Dorsolateral prefrontal cortex (tissue), 122 donors: ENCODE measurements at places on chromosomes 1 and 21.

GRCh38 chr21:31592963-31593560 is 66.4 kb upstream of the SOD1 start:
- DNase-seq, result no peak

GRCh38 chr1:31529999-31530684 is 46.2 kb upstream of the TINAGL1 start:
- DNase-seq, result no peak

DNA sequence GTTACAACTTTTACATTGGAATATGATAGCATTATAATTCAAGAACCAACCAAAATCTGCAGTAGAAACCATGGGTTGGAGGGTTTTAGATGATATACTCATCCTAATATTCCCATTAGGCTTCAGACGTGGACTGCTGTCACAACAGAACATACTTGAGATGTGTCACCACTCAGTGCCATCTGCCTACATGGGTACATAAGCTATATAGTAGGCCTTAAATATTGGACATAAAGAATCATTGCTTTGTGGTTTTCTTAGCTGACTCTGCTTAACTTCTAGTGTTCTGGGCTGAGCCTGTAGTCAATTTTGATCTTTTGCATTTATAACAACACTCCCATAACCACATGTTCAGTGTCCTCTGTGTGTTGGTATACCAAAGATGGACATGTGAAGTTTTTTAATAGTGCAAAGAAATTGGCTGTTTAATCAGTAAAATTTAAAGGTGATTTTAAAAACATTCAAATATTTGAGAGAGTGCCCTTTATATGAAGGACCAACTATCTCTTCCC is 14.2 kb downstream of the RAP1A start:
- DNase-seq, result no peak

DNA sequence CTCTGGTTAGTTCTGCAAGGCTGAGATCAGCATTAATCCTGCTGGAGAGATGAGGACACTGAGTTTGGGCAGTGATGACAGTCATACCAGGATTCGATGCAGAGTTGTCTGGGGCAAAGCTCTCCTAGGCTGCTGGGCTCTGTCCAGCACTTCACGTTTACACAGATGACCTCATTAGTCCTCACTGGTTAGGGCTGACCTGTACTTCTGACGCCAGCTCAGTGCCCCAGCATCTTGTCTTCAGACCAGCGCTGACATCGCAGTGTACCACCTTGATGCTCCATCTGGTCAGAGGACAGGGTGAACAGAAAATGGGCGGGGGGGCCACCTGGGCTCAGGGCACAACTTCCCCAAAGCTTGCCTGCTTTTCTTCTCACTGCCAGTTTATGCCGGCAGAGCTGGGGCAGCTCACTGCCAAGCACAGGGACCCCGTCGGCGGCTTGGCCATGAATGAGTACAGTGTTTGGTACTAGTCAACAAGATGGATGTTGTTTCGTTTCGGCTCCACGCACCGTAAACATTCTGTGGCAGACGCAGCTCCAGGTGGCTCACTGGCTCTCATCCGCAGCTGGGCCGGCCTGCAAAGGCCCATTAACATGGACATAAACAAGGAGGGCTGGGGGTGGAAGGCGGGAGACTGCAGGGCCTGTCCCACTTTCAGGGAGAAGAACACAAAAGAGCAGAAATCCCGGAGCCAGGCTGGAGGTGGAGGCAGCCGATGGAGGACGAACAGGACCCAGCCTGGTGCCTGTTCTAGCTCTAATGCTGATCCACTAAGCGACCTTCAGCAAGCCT is 118.7 kb downstream of the GLIS1 start:
- DNase-seq, result peak; percentile 18

DNA sequence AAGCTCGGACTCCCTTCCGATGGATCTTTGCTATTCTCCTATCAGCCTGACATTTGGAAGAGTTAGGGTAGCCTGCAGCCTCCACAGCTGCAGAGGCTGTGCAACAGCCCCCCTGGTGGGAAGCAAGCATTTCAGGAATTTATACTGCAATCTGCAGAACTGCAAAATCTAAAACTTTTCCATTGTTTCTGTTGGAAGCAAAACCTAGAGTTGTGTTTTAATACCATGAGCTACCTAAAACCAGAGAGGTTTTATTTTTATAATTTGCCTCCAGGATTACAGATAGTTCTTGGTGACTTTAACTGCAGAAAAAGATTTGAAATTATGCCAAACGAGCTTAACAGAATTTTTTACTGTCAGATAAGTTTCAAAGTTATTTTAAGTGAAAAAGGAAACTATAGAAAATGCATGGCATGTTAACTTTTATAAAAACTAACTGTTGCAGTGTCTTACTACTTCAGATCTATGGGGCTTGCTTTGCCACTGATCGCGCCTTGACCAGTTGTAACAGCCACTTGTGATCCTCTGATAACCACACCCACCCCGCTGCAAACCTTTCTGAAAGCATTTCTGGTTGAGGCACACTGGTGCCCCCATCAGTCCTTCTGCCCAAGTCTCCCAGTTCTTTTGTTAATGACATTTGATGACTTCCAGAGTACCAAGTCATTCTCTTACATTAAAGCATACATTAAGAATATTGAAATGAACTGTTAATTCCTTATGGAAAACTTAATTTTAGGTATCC is 64.8 kb downstream of the PRDM2 start:
- DNase-seq, result no peak

GRCh38 chr1:173581383-173582079 is 21.3 kb downstream of the SLC9C2 start:
- no peak for DNase-seq

- DNase-seq, result no peak
Observed at GRCh38 chr1:36947384-36947783, 86.9 kb downstream of the GRIK3 start.

GRCh38 chr1:230105754-230106625 is 39.0 kb downstream of the GALNT2 start:
- no peak for DNase-seq

DNA sequence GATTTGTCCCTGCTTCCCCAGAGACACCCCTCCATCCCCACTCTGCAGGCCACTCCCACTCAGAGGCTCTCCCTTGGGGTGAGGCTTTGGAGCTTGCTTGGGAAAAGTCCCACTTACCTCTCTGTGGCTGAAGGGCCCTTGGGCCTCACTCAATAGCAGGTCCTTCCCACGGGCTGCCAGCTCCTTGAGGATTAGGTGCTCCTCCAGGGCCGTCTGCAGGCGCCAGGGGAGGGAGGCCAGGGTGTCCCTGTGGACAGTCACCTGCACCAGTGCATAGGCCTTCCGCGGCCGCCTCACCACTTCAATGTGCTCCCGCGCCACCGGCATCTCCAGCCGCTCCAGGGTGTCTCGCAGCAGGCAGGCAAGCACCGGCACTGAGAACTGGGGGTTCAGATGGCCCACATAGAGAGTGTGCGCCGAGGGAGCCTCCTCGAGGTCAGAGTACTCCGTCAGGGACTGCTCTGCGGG is 1.4 kb downstream of the SLFNL1 start:
- no peak for DNase-seq

- no peak for DNase-seq
Observed at GRCh38 chr1:32246888-32247273, at the start of gene FAM167B. Gene FAM167B, plus strand, starts transcription at chr1:32247222. Its CDS starts 200 bp downstream, at chr1:32247422.

DNA sequence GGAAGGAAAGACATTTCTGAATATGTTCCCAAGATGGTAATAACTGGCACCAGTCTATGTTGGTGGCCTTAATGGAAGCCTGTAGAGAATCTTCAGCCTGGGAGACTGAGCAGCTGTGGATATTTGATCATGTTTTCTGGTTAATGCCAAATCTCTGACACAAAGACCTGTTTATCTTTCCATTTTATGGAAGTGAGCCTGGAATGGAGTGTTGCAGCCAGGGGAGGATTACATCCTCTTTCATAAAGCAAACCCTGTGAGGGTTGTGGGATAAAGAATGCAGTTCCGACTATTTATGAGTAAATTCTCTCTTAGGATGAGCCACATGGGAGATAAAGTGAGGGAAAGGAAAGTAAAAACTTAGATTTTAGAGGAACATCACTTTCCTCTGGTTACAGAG is 144.1 kb downstream of the PCP4 start:
- no peak for DNase-seq

DNA sequence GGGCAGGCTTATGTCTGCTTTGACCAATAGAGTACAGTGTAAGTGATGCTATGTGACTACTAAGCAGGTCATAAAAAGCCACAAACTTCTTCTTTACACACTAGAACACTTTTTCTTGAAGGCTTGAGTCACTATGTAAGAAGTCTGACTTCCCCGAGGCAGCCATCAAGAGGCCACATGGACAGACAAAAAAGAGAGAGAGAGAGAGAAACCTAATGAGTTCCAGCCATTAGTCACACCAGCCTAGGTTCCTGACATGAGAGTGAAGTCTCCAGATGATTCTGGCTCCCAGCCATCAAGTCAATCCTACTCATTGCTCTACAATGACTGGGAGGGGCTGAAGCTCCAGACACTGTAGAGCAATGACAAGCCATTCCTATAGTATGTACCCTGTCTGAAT is 101.4 kb downstream of the LHX9 start:
- no peak for DNase-seq

- DNase-seq, result no peak
Observed at GRCh38 chr1:59673573-59674450, 140.9 kb upstream of the HOOK1 start.

GRCh38 chr1:85019994-85020393 is 23.1 kb upstream of the MCOLN2 start:
- DNase-seq, result no peak

DNA sequence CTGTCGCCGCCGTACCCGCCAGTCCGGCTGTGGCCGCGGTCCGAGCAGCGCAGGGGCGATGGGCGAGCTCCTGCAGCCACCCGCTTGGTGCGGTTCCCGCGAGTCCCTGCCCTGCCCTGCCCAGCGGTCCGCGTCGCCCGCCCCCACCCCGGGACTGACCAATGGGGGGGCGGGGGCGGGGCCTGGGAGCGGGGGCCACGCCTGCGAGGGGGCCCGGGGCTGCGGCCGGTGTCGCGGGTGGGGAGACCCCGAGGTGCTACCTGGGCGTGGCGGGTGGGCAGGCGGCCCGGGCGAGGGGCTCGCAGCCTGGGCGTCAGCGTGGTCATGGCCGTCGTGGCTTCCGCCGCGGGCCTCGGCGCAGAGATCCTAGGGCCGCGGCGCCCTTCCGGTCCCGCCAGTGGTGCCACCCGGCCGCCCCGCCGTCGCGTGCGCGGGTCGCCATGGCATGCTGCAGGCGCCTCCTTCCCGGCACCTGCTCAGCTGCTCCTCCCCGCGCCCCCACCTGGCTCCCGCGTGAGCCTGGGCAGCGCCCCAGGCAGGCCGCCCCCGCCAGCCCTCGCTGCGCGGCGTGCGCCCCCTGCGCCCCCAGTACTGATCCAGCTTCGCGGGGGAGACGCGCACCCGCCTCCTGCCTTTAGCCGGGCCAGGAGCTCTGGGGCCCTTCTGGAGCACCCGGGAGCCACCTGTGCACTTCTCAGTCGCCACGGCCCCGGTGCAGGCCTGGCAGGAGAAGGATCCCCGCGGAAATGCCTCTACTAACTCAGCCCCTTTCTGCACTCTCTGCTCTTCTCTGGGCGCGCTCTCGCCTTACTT is at the start of gene BMP8B:
TSS of gene BMP8B (minus strand) at position 108 of the 813 bp plus-strand sequence. CDS start 380 bp downstream, outside the sequence.
- peak; percentile 38 for DNase-seq

GRCh38 chr1:235730007-235730406 is 80.4 kb upstream of the GNG4 start:
- no peak for DNase-seq

DNA sequence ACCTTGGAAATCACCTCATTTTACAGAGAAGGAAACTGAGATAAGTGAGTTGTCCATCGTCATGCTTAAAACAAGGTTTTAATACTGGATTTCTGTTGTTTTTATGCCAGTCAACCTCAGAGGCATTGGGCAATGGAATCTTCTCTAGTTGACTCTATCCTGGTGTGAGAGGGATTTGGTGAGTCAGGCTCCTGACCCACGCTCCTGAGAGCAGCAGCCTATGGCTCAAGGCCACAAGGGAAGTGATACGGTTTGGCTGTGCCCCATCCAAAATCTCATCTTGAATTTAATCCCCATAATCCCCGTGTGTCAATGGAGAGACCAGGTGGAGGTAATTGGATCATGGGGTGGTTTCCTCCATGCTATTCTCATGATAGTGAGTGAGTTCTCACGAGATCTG is 90.1 kb downstream of the TLR5 start:
- no peak for DNase-seq

- no peak for DNase-seq
Observed at GRCh38 chr1:56780128-56780750, 39.0 kb downstream of the FYB2 start.

DNA sequence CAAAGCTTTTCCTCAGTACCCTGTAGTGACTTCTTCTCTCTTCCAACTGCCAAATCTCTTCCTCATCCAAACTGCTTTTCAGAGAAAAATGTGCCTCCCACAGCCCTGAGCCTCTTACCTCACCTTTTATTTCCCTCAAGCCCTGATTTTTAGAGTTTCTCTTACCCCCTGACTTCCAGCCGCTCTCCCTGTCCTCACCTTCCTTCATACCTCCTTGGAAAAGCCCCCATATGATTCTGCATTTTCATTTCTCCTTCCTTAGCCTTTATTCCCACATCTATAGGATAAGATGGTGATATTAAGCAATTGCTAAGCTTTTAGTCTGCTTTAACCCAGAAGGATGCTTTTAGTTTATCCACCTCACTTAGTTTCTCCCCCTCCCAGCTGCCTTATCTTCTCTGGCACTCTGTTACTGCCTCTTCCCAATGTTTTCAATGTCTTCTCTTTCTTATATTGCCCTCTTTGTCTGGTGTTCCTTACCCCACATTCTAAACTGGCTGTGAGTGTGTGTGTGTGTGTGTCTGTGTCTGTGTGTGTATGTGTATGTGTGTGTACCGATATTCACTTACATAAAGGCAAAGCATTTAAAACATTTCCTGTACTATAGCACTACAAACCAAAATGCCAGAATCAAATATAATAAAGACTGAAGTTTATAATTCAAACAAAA is at the start of gene CD1B:
TSS of gene CD1B (minus strand) at position 51 of the 670 bp plus-strand sequence. CDS start 108 bp downstream, outside the sequence.
- DNase-seq, result no peak

DNA sequence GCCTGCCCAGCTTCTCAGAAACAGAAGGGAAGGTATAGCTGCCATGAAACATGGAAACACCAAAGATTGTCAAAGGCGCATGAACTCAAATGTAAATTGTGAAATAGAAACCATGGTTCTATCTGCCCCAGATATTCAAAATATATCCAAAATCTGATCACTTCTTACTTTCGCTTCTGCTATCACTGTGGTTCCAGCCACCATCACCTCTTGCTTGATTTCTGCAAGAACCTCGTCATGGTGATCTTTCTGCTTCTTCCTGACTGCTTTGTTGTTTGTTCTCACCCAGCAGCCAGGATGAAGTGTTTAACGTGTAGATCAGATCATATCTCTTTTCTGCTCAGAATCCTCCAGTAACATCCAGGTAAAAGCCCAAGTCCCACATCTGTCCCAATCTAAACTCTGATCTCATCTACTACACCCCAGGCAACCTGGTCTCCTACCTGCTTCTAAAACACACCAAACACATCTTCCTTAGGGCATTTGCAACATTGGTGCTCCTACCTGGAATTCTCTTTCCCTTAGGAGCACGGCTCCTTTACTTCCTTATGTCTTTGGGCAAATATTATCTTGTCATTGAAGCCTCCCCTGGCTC is 10.5 kb upstream of the LMO4 start:
- no peak for DNase-seq

DNA sequence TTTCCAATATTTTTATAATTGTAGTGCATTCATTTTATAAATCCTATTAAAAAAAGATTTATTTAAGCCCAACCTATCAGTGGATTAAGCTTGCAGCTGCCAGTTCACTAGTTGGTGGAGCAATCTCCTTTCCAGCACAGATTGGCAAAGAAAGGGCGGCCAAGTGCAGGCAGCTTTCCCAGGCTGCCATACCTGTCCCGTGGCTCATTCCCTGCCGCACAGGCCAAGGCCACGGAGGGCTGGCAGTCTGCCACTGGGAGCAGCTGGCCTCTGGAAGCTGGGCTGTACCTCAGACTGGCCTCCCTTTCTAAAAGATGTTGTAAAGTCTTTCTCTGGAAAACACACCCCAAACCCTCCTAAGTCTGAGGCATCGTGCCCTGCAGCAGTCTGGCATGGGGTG is 74.2 kb downstream of the SIM2 start:
- DNase-seq, result no peak

- DNase-seq, result no peak
Observed at GRCh38 chr21:36700295-36700970, 1.5 kb downstream of the SIM2 start.
